GM13977 (cell line): ENCODE measurements at places on chromosomes 16 and 17.

GRCh38 chr17:19678581-19679453 is 30.3 kb downstream of the ALDH3A2 start:
- no peak for DNase-seq

GRCh38 chr16:22333457-22333994 is 36.3 kb downstream of the POLR3E start:
- no peak for DNase-seq

GRCh38 chr16:50274326-50275097 is 8.2 kb downstream of the ADCY7 start:
- peak; percentile 72 for DNase-seq

- DNase-seq = no peak
Observed at GRCh38 chr17:77375108-77375916, 234.5 kb downstream of the SEC14L1 start.

DNA sequence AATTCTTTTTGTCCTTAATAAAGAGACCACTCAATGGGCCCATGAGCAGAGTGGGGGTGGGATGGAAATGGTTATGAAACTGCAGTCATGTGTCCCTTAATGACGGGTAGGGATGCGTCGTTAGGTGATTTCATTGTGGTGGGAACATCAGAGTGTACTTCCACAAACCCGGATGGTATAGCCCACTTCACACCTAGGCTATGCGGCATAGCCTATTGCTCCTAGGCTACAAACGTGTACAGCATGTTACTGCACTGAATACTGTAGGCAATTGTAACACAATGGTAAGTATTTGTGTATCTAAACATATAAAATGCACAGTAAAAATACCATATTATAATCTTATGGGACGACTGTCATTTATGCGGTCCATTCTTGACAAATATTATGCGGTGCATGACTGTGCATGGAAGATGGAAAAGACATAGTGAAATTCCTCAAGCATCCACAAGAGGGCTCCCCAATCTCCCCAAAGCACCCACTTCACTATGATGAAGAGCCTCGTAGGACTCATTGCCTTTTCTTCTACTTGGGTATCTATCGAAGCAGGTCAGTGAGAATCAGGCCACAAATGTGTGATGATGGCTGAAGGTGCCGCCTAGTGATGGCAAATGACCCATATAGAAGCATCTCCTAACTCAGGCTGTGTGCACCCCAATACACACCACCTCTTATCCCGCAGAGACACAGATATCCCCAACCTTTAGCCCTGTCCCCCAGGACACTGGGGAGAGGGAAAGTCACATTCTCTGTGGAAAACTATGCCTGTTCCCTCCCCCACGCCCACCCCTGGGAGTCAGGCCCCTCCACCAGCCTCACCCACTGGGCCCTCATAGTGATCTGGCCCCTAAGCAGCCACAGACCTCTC is 43.5 kb downstream of the TBX21 start:
- DNase-seq = peak; percentile 81

- DNase-seq = no peak
Observed at GRCh38 chr17:62725791-62726249, 82.3 kb downstream of the MARCHF10 start.

DNA sequence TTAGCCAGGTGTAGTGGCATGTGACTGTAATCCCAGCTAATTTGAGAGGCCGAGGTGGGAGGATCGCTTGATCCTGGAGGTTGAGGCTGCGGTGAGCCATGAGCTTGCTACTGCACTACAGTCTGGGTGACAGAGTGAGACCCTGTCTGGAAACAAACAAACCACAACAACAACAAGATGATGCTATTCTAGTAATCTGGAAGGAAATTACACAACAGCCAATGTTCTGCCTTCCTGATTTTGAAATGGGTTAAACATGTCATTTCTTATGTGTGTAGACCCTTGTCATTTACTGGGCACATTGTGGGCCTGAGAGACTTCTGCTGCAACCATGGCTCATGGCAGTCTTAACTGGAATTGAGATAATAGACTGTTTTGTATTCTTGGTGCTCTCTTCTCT is 5.9 kb downstream of the COQ7 start:
- no peak for DNase-seq

GRCh38 chr16:10911267-10911666 is 31.0 kb downstream of the DEXI start:
- no peak for DNase-seq

- no peak for DNase-seq
Observed at GRCh38 chr17:50916708-50917417, 50.7 kb upstream of the TOB1 start.

DNA sequence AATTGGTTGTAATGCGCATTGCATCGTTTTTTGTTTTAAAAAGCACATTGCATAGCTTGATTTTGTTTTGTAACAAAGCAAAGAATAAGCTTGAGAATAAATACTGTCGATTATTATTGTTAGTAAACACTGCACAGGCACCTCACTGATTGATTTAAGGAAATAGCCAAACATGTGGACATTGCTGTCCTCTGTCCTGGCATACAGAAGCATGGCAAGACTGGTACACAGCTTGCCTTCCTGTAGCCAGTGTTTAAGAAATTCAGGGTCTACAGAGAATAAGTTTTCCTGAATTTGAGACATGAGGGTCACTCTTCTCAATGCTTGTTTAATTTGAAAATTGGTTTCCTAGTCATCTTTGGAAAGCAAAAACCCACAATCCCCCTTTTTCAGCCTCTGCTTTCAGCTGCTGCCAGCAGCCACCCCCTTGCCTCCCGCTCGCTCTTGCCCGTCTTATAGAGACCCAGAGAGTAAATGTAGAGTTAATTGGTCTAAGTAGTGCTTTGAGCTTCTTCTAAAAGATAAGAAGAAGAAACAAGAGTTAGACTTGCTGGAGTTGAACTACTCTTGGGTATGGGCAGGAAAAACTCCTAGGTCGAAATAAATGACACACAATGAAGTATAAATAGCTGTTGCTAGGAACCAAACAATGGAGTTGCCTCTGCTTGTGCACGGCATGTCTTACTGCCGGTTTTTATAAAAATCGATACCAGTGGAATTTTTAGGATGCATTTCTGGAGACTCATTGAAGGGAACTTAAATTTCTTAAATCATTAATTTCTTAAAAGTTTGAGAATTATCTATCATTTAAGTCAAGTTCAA is 116.6 kb downstream of the MRTFB start:
- DNase-seq = no peak

- DNase-seq = no peak
Observed at GRCh38 chr16:66950971-66951790, 9.9 kb upstream of the CES3 start.

- DNase-seq = peak; percentile 85
Observed at GRCh38 chr17:46818316-46818928, at the start of gene WNT3. Gene WNT3 (minus strand): TSS chr17:46818692. CDS start chr17:46818597, 95 bp downstream.
